ENCODE measurements at places on chromosomes 4 and X.
A peak's percentile ranks its signal among the peaks of the same experiment; 100 is the strongest.

DNA sequence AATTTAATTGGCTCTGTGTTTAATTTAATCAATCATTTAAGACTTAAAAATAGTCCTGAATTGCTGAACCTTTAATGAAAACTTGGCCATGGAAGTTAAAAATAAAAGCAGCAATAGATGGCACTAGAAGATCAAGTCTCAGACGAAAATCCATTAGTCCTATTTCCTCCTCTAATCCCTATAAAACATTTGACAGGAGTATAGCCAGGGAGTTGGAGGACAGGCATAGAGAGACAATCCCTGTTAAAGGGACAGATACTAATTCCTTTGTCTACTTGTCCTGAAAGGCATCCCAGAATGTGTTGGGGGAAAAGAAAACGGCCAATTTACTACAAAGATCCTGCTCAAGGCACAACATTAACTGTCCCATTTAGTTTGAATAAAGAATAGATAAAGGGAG is 276.3 kb upstream of the TACR3 start:
- peak; percentile 40 for DNase-seq

- no peak for DNase-seq
Observed at GRCh38 chr4:170323623-170324022, 233.9 kb upstream of the AADAT start.

DNA sequence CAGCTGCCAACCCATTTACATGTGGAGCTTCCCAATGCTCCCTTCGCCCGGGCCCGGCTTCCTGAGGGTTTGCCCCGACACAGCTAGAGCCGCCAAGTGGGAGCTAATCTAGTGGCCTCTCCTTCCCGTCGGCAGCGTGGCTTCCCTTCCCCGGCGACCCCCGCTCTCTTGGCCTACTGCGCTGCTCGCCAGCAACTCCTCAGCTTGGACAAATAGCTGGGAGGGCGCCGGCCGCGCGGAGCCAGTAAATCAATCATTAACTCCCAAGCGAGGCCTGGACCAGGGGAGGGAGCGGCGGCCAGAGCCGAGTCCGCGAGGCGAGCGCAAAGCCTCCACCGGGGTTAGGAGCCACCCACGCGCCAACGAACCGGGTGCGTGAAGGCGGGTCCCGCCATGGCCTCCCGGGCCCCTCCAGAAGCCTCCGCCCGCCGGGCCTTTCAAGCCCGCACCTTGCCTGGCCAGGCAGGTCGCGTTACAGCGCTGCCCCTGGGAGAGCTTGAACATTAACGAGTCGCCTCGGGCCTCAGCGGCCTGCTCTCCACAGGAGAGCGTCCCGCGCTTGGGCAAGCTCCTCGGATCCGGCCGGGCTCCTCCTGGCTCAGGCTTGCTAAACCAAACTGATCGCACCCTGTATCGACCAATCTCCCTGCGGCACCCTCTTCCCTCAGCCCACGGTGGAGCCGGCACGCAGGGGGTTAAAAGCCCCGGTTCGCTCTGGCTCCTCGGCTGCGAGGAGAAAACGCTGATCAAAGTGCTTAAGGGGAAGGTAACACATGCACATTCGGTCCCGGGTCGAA is 10.6 kb upstream of the BCOR start:
- peak; percentile 50 for DNase-seq

- DNase-seq: no peak
Observed at GRCh38 chr4:87211249-87211952, 9.0 kb downstream of the KLHL8 start.

- no peak for DNase-seq
Observed at GRCh38 chr4:152464030-152464823, 71.7 kb downstream of the FBXW7 start.

GRCh38 chrX:119208401-119209057 is 27.6 kb upstream of the PGRMC1 start:
- no peak for DNase-seq
